ENCODE measurements at places on chromosomes 7 and 10.

DNA sequence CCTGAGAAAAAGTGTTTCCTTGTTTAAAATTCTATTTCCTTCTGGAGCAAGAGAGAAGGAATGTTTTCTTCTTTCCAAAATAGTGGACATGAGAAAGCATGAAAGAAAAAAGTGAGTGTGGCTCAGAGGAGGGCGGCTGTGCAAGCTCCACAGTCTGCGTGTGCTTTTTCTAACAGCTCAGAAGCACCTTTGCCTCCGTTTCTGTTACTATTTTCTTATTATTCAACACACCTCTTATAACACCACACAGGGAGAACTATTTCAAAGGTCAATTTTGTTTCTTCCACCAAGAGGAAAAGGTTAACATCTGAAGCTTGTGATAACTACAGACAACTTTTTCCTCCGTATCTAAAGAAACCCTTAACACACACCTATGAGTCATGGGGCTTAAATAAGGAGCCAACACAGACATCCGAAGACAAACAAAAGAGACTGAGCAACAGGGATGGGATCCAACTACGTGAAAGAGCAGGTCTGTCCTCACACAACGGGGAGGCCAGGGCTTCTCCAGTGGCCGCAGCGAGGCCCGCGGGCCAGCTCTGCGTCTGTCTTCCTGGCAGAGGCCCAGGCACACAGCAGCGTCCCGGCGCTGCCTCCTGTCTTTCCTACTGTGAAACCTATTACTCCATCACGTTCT, 36.2 kb upstream of the NCAPG2 start:
- DNase-seq, result no peak

DNA sequence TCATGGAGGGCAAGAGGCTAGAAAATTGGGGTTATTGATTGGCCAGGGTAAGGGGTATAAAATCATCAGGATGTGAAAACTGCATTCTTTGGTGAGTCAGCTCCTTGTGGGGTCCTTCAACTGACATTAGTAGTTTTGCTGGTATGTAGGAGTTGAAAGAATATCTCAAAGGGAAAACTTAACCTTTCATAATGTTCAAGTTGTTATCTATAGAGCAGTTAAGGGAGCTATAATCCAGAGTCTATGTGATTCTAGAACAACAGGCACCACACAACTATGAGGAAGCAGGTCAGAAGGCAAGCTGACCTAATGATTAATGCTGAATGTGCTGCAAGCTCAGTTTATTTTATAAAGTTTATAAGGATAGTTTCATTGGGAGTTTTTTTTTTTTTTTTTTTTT, 13.7 kb downstream of the PRPS1L1 start:
- no peak for DNase-seq

DNA sequence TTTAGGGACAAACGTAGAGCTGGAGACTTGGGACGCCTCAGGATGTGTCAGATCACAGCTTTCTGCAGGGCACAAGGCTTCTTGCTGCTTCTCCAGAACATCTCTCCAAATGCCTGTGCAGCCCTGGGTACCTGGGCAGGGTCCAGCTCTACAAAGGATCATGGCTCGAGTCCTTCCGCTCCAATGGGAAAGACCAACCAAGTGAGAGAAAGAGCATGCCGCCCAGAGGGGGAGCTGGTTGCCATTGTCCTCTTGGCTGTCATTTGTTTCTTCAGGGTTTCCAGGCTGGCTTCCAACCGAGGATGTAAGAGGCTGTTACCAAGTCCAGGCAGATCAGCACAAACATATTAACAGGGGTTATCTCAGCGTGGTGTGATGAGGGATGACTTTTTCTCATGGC, 5.6 kb upstream of the LEP start:
- DNase-seq, result no peak

GRCh38 chr10:9254353-9254752, 1199.9 kb downstream of the GATA3 start:
- no peak for DNase-seq

DNA sequence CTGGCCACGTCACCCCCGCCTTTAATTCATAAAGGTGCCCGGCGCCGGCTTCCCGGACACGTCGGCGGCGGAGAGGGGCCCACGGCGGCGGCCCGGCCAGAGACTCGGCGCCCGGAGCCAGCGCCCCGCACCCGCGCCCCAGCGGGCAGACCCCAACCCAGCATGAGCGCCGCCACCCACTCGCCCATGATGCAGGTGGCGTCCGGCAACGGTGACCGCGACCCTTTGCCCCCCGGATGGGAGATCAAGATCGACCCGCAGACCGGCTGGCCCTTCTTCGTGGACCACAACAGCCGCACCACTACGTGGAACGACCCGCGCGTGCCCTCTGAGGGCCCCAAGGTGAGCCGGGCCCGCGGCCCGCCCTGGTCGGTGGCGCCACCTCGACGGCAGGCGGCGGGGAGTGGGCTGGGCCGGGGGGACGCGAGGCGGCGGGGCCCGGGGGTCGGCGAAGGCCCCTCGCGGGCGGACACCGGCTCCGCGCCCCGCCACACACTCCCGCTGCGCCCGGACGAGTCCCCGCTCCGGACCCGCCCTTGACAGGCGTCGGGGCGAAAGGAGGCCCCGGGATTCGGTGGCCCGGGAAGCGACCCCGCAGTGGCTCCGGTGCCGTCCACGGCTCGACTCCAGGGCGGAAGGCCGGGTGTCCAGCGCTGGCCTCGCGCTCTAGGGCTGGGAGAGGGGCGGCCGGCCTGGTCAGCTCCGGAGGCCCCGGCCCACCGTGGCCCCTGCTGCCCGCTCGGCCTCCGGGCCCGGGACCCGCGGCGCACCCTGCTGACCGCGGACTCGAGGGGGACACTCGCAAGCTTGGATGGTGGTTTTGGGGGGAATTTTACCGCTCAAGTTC, 557 bp downstream of the BAG3 start:
- DNase-seq, result no peak

DNA sequence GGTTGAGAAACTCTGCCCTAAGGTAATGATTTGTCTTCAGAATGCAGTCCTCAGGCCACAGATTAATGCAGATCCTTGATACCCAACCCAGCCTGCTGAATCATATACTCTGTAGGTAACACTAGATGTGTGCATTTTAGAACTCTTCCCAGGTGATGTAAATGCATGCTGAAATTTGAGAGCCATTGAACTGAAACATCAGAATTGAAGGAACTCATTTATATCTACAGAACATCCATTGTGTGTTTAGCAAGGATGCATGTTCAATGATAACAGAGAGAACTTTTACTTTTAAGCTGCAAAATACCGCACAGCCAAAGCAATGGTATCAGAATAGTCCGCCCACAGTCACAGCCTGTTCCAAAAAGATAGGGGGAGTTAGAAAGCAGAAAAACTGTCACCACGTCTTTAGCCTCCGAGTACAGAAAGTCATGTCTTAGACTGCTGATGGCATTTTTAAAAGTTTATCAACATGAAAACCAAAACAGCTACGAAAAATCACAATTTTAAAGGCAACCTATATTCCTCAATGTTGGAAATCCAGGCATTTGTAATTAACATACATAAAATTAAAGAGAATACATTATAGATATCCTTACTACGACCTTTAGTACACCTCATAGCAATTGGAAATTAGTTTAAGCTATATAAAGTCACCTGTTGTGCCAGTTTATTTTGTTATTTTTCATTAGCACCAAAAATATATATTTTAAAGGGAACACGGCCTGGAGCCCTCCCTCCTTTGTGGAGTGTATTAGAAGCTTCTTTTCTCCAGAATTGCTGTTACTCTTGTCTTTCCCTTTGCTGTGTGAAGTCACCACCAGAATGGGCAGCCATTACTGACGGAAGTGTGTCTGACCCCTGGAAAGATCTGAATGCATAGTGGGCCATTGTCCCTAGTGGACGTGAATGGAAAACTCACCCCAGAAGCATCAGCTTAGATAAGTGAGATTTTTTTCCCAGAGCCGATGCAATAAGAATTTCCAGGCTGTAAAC, 65.8 kb upstream of the PRKAR2B start:
- no peak for DNase-seq

Measured in stimulated activated CD4-positive, alpha-beta T cell treated with anti-CD3 and anti-CD28 coated beads, TNF-alpha, amount 100 ng/mL, for 4 hours (primary cell).